Sigmoid colon (tissue), 7 donors: ENCODE measurements at places on chromosomes 6 and 20. TPM values are rescaled to one million over a fixed set of nuclear protein-coding genes. Genes with fewer than 3 reads are reported as not detected.

The MUC22 gene
- total RNA-seq = not detected

- no peaks in the 10 kb centered on the region for H3K27me3 ChIP-seq
- DNase-seq = no peak
Measured at GRCh38 chr20:1562622-1563021, 5.1 kb upstream of the SIRPD start.

DNA sequence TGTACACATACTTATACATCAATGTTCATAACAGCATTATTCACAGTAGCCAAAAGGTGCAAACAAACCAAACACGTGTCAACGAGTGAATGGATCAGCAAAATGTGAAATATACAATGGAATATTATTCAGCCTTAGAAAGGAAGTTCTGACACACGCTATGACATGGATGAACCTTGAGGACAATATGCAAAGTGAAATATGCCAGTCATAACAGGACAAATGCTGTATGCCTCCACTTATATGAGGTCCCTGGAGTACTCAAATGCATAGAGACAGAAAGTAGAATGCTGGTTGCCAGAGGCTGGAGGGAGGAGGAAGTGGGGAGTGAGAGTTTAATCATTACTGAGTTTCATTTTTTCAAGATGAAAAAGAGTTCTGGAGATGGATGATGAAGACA is 37.8 kb upstream of the IGF2R start:
- no peak for DNase-seq
- no peaks in the 10 kb centered on the region for H3K27me3 ChIP-seq
- no peak overlapping the region for H3K4me3 ChIP-seq
- H3K4me1 ChIP-seq = no peaks in the 10 kb centered on the region
- no peak overlapping the region for H3K27ac ChIP-seq
- H3K36me3 ChIP-seq = no peaks in the 10 kb centered on the region

DNA sequence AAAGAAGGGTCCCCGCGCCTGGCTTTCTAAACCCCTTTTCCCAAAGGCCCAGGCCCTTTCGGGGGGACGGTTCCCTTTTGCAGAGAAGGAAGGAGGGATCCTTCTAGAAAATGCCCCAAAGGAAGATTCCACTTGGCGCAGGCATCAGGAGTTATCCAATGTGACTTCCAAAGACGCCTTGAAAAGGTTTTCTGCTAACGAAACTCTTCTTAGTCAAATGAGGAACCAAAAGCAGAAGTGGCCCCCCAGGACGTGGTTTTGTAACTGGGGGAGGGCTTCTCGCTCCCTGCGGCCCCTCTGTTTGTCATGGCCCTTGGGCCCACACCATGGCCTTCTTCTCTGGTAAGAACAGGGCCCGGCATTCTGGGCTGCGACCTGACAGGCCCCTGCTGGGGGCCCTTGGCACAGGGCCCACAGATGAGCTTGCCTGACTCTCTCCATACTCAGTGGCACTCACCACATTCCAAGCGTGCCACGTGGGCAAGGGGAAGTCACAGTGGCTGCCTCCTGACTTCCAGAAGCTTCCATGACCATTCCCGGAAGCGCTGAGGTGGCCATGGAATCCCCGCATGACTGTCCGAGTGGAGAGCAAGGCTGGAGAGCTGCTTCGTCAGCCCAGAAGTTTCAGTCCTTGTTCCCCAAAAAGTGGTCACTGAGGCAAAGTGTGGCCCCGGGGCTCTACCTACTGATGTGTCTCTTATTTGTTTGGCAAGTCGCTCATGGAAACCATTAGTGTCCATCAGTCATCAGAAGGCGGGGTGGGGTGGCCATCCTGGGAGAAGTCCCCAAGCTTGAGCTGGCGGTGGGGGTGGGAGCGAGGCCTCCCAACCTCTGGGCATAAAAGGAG is 834 bp upstream of the CTSZ start:
- H3K4me1 ChIP-seq = peaks cover 37% of the 10 kb centered on the region
- H3K4me3 ChIP-seq = peak overlapping the region; percentile 89
- no peaks in the 10 kb centered on the region for H3K36me3 ChIP-seq

The GSTA2 gene
- total RNA-seq = not detected

The NRSN2 gene
- 23.2 TPM for total RNA-seq

- H3K27me3 ChIP-seq = no peaks in the 10 kb centered on the region
- H3K27ac ChIP-seq = no peak overlapping the region
- DNase-seq = peak; percentile 79
Measured at GRCh38 chr6:30955367-30956042, 14.7 kb downstream of the MUCL3 start.

DNA sequence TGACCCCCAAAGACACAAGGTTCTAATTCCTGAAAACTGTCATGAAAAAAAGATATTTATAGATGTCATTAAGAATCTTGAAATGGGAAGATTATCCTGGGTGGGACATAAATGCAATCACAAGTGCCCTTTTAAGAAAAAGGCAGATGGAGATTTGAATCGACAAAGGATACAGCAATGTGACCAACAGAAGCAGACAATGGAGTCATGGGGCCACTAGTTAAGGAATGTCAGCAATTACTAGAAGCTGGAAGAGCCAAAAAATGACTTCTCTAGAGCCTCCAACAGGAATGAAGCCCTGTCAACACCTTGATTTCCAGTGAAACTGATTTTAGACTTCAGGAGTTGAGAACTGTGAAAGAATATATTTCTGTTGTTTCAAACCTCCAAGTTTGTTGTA is 448.5 kb downstream of the MEI4 start:
- no peak overlapping the region for H3K4me3 ChIP-seq
- H3K4me1 ChIP-seq = no peaks in the 10 kb centered on the region
- no peak overlapping the region for H3K27ac ChIP-seq
- H3K36me3 ChIP-seq = no peaks in the 10 kb centered on the region
- H3K27me3 ChIP-seq = no peaks in the 10 kb centered on the region
- DNase-seq = no peak

GRCh38 chr20:58480551-58481336 is 34.5 kb downstream of the APCDD1L start:
- DNase-seq = no peak
- no peaks in the 10 kb centered on the region for H3K36me3 ChIP-seq
- no peaks in the 10 kb centered on the region for H3K4me1 ChIP-seq
- peak overlapping the region; percentile 77 for H3K27ac ChIP-seq
